ENCODE measurements at places on chromosomes 6 and 20.

DNA sequence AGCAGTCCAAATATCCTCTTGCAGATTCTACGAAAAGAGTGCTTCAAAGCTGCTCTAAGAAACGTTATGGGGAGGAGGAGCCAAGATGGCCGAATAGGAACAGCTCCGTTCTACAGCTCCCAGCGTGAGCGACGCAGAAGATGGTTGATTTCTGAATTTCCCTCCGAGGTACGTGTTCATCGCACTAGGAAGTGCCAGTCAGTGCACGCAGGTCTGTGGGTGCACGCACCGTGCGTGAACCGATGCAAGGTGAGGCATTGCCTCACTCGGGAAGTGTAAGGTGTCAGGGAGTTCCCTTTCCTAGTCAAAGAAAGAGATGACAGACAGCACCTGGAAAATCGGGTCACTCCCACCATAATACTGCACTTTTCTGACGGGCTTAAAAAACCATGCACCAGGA lies 272.1 kb upstream of the DEFB115 start:
- DNase-seq = no peak

GRCh38 chr20:3273371-3273770 lies 34.4 kb upstream of the SLC4A11 start:
- no peak for DNase-seq

DNA sequence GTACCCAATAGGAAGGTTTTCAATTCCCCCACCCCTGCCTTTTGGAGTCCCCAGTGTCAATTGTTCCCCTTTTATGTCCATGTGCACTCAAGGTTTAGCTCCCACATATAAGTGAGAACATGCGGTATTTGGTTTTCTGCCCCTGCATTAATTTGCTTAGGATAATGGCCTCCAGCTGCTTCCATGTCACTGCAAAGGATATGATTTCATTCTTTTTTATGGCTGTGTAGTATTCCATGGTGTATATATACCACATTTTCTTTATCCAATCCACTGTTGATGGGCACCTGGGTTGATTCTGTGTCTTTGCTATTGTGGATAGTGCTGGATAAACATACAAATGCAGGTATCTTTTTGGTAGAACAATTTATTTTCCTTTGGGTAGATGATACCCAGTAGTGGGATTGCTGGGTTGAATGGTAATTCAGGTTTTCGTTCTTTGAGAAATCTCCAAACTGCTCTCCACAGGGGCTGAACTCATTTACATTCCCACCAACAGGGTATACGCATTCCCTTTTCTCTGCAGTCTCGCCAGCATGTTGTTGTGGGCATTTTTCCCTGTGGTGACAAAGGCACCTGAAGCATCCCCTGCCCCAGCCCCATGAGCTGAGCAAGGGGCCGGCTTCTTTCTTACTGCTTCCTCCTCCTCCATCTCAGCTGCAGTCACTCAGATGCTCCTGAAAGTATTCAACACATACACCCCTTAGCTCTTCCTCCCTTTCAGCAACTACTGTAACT lies 66.7 kb downstream of the ELOVL2 start:
- no peak for DNase-seq

DNA sequence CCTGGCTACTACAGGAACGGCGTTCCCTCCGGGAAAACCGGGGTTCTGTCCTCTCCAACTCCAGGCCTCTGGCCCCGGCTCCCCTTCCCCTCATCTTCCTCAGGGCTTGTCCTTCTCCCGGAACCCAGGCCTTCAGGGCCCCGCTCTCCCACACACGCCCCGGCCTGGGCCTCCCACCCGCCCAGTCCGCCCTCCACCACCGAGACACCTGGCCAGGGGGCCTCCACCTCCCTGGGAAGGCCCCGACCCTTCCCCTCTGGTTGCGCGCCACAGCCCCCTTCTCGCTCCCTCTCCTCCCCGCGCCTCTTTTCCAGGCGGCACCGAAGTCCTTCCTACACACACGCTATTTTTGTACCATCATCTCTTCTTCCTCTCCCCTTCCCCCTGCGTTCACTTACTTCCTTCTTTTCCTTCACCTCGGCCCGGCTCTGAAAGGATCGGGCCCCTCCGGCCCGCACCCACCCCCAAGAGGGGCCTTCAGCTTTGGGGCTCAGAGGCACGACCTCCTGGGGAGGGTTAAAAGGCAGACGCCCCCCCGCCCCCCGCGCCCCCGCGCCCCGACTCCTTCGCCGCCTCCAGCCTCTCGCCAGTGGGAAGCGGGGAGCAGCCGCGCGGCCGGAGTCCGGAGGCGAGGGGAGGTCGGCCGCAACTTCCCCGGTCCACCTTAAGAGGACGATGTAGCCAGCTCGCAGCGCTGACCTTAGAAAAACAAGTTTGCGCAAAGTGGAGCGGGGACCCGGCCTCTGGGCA lies 1.3 kb upstream of the SIRPA start:
- DNase-seq = no peak

DNA sequence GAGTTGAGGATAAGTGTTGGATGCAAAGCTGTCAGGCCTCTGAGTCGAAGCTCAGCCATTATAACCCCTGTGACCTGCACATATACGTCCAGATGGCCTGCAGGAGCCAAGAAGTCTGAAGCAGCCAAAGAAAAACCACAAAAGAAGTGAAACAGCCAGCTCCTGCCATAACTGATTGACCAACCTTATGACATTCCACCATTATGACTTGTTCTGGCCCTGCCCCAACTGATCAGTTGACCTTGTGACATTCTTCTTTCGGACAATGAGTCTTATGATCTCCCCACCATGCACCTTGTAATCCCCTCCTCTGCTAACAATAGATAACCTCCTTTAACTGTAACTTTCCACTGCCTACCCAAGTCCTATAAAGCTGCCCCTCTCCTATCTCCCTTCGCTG lies 133.7 kb upstream of the AGPAT4 start:
- no peak for DNase-seq

DNA sequence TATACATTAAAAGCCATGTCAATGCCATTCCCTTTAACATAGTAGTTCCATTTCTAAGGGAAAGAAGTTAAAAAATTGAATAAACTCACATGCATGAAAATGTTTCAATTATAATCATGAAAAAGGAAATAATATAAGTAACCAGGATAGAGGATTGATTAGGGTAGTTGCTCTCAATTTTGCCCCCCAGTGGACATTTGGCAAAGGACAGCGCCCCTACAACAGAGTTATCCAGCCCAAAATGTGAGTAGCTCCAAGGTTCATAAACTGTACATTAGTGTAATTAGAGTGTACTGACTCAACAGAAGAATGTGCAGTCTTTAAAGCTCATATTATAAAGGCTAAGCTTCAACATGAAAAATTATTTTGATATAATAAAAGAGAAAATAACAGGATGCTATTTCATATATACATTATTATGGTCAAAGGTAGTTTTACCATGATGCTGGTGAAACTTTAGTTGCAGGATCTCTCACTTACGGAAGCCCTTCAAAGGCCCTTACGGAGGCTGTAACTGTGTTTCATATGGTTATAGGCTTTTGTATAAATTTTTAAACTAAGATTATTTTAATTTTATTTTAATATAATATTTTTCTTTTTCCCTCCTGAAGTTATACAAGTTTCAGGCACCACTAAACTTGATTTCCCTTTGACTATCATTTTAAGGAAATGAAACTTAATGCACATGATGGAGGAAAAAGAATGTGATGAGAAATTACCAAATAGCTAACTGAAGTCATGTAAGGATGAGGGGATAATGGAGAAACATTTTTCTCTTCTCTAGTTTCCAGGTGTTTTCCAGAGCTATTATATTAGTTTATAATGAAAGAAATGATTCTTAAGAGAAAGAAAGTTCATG lies 403.6 kb downstream of the PLCB1 start:
- no peak for DNase-seq

- no peak for DNase-seq
Measured at GRCh38 chr20:37354210-37355195, 8.6 kb downstream of the SRC start.

DNA sequence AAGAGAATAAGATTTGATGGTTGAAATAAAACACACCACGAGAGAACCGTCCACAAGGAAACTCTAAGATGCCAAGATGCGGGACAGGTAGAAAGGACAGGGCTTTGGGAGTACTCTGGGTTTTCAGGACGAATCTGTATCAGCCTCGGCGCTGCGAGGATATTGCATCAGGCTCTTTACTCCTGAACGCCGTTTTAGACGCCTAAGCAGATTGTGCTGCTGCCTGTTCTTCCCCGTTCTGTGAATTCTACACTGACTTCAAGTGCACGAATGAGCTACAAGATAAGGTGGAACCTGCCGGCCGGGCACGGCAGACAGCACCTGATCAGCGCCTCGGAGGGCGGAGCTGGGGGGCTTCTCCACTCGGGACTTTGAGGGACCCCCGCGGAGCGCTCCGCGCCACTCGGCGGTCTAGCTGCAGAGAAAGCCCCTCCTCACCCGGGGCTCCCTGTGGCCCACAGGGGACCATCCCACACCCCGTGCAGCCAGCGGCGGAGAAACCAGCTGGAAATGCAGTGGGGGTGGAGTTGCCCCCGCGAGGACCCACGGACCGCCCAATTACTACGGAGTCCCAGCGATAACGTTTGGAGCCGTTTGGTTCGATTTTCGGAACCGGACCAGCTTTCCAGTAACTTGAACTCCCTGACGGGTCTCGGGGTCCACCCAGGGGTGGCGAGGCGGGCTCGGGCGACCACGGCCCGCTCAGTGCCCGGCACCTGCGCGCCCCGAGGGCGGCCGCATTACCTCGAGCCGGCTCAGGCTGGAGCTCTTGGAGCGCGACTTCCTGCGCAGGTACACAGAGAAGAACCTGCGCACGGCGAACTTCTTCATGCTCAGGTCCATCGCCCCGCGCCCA lies 646 bp downstream of the RPS6KA2 start:
- peak; percentile 22 for DNase-seq
